ENCODE measurements at places on chromosomes 13 and 19.

- no peak for DNase-seq
These were observed 29.1 kb downstream of the CEBPG start for GRCh38 chr19:33402421-33403220.

DNA sequence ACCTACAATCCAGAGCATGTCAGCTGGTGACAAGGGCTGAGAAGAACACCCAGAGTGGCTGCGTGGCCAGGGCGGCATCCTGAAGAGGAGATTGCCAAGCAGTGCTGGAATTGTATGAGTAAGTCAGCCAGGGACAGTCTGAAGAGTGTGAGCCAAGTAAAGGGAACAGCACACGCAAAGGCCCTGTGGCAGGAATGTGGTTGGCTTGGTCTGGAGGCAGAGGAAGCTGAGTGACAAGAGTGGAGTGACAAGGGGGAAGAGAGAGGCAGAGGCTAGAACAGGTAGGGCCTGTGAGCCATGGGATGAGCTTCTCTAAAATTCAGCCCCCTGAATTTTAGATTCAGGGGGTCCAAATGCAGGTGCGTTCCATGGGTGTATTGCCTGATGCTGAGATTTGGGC, 53.7 kb upstream of the UQCRFS1 start:
- DNase-seq: no peak

DNA sequence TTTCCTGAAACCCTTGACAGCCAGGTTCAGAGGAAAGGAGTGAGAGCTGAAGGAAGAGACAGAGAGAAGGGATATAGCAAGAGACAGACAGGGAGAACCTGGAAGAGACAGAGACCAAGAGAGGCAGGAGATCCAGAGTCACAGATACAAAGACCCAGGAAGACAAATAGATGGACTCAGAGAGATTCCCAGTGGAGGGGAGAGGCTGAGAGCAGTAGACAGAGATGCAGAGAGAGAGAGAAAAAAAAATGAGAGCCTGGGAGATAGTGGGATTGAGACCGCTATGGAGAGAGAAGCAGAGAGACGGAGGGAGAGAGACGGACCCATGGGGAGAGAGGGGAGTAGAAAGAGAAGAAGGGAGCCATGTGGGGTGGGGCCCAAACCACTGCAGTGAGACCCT, 763 bp downstream of the FXYD7 start:
- DNase-seq: no peak

GRCh38 chr13:21148557-21149258, 27.6 kb downstream of the SKA3 start:
- no peak for DNase-seq

DNA sequence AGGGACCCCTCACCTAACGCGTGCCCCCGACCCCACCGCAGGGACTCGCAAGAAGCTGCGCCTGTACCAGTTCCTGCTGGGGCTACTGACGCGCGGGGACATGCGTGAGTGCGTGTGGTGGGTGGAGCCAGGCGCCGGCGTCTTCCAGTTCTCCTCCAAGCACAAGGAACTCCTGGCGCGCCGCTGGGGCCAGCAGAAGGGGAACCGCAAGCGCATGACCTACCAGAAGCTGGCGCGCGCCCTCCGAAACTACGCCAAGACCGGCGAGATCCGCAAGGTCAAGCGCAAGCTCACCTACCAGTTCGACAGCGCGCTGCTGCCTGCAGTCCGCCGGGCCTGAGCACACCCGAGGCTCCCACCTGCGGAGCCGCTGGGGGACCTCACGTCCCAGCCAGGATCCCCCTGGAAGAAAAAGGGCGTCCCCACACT, 4.7 kb upstream of the MYBPC2 start:
- DNase-seq: no peak

- peak; percentile 56 for DNase-seq
These were observed 3.7 kb upstream of the SOX21 start for GRCh38 chr13:94716016-94716415.

DNA sequence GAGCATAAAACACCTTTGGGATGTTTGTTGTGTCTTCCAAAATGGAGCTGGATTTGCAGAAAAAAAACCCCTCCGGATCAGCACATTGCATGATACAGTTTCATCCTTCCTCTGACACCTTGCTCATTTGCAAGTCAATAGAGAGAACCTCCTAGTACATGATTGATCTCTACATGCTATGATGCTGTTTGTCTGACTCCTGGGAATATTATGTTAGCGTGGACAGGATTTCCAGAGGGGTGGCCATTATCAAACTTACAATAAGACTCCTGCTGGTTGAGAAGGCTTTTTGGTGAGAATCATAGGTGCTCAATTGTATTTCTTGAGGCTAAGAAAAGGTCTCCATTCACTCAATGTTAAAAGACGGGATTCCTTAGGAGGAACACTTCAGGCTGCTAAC, 75.9 kb upstream of the SCEL start:
- peak; percentile 1 for DNase-seq

DNA sequence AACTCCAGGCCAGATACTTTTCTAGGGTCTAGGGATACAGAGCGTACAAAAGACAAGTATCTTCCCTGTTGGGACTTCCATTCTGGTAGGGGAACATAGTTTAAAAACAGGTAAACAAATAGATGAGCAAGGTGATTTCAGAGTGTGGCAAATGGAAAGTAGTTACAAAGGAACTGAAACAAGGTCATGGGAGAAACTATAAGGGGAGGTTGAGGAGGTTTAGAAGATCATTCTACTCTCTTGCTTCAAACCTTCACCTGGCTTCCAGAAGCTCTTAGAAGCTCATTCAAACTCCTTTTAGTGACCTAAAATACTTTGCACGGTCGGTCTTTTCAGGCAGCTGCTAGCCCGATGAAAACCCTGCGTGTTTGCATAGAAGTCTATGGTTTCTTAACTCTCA, 9.1 kb downstream of the FFAR2 start:
- DNase-seq: no peak

- peak; percentile 6 for DNase-seq
These were observed 880 bp upstream of the TMEM160 start for GRCh38 chr19:47049307-47049700.

GRCh38 chr13:112756511-112756966, 66.7 kb downstream of the ATP11A start:
- DNase-seq: no peak

DNA sequence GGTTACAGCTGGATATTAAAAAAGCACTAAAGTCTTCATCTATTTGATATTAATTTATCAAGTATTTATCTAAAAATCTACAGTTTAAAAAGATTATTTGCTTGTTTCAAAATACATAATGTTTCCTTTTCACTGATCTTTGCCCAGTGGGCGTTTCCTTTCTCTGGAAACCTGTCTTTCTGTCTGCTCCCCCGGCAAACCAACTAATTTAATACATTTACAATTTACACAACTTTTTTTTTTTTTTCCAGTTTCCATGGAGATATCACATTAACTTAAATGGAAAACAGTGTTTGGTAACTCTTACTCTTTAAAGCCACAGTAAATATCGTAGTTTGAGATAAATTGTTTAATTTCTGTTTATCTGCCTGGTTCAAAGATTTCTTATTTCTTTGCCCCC, 5.3 kb downstream of the GPC6 start:
- DNase-seq: no peak

GRCh38 chr13:23279321-23279720, 98.5 kb downstream of the SGCG start:
- no peak for DNase-seq

GRCh38 chr13:75329723-75330122, 152.2 kb downstream of the TBC1D4 start:
- DNase-seq: no peak

GRCh38 chr13:111566567-111566966, 246.1 kb downstream of the TEX29 start:
- DNase-seq: no peak

Data from PC-3 (cell line).